ENCODE measurements at places on chromosomes 2 and 18.

GRCh38 chr18:80159713-80160636 lies 50.9 kb downstream of the ADNP2 start:
- no peak for DNase-seq

GRCh38 chr18:46830633-46831032 lies 73.8 kb upstream of the ST8SIA5 start:
- DNase-seq: no peak

DNA sequence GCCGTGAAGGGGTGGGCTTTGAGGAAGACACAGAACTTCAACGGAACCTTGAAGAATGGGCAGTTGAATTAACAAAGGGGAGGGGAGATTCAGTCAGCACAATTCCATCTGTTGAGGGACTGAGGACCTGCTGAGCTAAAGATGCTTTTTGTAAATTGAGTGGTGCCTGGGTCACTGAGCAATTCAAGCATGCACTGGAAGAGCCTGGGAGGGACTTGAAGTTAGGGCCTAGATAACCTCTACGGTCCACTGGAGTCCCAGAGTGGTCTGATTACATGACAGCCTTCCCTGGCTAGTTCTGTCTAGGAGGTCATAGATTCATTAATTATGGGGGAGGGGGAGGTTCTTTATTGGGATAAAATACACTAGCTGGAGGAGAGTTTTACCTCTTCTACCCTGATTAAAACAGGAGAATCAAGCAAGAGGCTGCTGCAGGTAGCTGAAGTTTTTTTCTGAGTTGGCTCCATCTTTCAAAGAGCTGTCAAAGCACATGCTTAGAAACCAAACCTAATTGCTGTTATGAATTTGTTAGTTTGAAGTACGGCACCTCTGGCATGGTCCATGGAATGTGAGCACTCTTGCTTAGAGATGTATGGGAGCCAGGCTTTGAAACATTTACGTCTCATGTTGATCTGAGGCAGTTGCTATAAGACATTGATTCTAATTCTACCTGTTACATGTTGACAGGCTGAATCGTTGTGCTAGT lies 290.2 kb downstream of the PRKCE start:
- DNase-seq: no peak

GRCh38 chr2:55391155-55391554 lies 28.5 kb downstream of the CCDC88A start:
- no peak for DNase-seq

- DNase-seq: no peak
Measured at GRCh38 chr18:73653251-73653650, 494.4 kb downstream of the FBXO15 start.

- no peak for DNase-seq
Measured at GRCh38 chr18:77139619-77140018, 7.0 kb upstream of the MBP start.

DNA sequence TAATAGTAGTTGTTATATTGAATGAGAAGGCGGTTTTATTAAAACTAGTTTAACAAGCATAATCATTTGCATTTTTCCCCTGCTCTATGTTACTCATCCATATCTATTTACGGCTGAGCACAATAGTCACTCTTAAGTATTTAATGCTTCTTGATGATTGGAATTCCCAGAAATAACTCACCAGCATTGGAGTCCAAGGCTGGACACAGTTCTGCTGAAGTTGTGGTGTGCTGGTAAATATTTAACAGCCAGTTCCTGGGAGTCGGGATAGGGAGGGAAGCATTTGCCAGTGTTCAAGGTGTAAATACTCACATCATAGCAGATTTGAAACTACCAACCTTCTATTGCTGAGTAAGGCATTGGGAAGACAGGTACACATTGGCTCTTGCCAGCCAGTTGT lies 315.1 kb downstream of the MTX2 start:
- DNase-seq: no peak

DNA sequence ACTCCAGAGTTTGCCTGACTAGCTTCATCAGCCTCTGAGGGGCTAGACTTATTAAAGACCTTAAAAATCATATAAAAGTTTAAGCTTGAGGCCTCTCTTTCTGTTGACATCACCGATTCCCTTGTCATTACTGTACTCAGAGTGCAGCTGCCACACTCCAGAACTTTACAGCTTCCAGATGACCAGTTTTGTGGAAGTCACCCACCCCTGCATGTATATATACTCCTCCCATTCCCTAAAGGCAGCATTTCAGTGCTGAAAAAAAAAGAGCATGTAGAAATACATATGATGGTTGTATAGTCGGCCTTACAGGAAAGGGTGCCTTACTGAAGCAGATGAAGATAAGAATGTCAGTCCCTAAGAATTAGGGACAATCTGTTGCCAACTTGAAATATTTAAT lies 117.3 kb downstream of the FEZ2 start:
- DNase-seq: no peak

GRCh38 chr18:70197026-70197425 lies 8.5 kb downstream of the RTTN start:
- no peak for DNase-seq

DNA sequence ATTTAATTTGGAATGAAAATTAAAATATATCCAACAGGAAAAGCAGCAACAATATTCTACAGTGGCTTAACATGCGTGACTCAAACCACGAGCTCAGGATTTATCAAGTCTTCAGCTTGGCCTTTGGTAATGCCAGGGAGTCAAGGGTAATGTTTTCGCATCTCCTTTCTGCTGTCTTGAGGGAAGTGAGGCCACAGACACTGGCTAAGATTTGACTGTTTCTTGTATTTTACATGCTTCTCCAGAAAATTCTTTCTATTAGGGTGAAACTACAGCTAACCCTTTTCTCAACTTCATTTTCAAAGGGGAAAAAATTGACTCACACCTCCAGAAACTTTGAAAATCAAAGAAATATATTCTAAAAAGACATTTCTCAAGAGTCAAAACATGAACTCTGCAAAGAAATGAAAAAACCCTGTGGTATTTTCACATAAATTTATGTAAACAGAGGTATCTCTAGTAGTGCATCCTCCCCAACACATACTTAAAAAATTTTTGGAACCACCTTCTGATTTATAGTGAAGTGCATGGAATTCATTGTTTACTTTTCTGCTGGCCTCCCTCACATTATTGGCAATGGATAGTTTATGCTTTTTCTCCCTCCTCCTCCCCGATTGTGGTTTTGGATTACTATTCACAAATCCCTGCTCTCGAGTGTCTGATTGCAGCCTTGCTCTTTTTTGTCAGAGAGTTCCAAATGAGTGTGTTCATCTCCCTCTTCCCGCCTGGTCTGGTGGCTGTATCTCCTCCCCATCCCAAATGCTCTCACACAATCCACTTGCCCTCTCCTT lies 48.7 kb downstream of the DPP4 start:
- no peak for DNase-seq

- no peak for DNase-seq
Measured at GRCh38 chr2:107308835-107309234, 422.9 kb upstream of the ST6GAL2 start.

DNA sequence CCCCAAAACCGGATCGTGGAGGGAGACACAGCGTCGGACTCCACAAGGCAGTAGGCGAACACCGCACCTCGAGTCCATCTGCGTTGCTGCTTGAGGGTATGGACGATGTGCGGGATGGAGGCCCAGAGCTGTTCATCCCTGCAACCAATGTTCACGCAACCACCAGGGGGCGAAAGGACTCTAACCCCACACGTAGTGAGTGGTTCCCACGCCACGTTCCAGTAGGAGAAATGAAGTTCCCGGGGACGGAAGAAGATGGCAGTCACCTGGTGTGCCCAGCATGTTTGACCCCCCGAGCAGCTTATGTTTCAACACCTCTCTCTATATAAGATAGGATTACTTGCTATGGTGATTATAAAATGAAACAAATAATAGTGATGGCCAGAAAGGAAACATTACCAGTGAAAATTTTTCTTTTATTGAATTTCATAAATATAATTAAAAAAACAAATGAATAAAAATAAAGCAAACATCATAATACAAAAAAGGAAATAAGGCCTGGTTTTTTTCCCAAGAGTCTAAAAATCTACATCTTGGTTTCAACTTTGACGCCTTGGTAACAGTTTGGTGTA lies 184.3 kb downstream of the SH3BP4 start:
- DNase-seq: peak; percentile 62
